Heart right ventricle (tissue), 16 donors: ENCODE measurements at places on chromosomes 2 and 18. TPM values are rescaled to one million over a fixed set of nuclear protein-coding genes. Genes with fewer than 3 reads are reported as not detected.

- H3K4me1 ChIP-seq, result no peaks in the 10 kb centered on the region
- H3K27me3 ChIP-seq, result no peaks in the 10 kb centered on the region
- H3K4me3 ChIP-seq, result no peak overlapping the region
- DNase-seq, result no peak
- no peaks in the 10 kb centered on the region for H3K36me3 ChIP-seq
- H3K27ac ChIP-seq, result no peak overlapping the region
Observed at GRCh38 chr2:156538083-156538504, 101.9 kb downstream of the GPD2 start.

- peak; percentile 21 for DNase-seq
- peak overlapping the region; percentile 83 for H3K27ac ChIP-seq
- H3K4me3 ChIP-seq, result peak overlapping the region; percentile 96
- peaks cover 6% of the 10 kb centered on the region for H3K4me1 ChIP-seq
- H3K27me3 ChIP-seq, result no peaks in the 10 kb centered on the region
Observed at GRCh38 chr2:10688921-10689807, 611 bp downstream of the NOL10 start.

GRCh38 chr18:45276878-45277277 lies 338.4 kb upstream of the SLC14A2 start:
- no peak overlapping the region for H3K27ac ChIP-seq
- no peak overlapping the region for H3K4me3 ChIP-seq
- no peak for DNase-seq
- no peaks in the 10 kb centered on the region for H3K27me3 ChIP-seq
- H3K4me1 ChIP-seq, result no peaks in the 10 kb centered on the region
- H3K36me3 ChIP-seq, result no peaks in the 10 kb centered on the region

GRCh38 chr2:191994749-191995148 lies 147.9 kb upstream of the CAVIN2 start:
- DNase-seq, result no peak
- peak overlapping the region; percentile 7 for H3K27ac ChIP-seq
- H3K4me3 ChIP-seq, result no peak overlapping the region
- peaks cover 6% of the 10 kb centered on the region for H3K4me1 ChIP-seq
- no peaks in the 10 kb centered on the region for H3K36me3 ChIP-seq

DNA sequence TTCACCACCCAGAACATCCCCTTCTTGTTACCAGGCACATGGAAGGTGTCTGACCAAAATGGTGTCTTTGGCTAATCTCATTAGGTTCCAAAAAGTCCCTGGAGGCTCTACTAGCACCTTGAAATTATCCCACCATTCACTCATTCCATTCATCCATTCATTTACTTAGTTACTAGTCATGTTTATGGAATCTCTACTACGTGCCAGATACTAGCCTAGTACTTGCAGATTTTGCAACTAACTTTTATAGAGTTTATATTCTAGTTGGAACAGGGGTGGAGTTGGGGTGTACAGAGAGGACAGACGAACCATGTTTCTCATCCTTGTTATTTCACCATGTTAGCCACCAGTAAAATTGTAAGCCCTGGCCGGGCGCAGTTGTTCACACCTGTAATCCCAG lies 4.0 kb upstream of the NOP58 start:
- no peaks in the 10 kb centered on the region for H3K4me1 ChIP-seq
- no peak overlapping the region for H3K27ac ChIP-seq
- no peaks in the 10 kb centered on the region for H3K36me3 ChIP-seq
- no peaks in the 10 kb centered on the region for H3K27me3 ChIP-seq
- H3K4me3 ChIP-seq, result no peak overlapping the region
- no peak for DNase-seq

DNA sequence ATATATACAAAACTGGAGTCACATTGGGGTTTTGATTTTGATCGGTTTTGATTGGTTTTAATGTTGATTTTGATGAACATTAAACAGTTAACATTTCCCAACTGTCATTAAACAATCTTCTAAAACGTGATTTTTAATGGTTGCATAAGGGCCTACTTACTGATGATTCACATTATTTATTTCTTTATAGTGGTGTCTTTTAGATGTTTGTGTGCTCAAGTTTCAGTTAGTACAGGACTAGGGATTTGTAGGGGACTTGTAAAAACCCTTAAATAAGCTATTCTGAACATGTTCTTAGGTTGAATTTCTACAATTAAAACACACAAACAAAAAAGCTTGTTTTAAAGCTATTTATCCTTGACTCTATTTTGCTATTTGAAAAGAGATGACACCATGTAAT lies 61.6 kb downstream of the TTC21B start:
- peaks cover 4% of the 10 kb centered on the region for H3K4me1 ChIP-seq
- no peak for DNase-seq
- H3K4me3 ChIP-seq, result no peak overlapping the region
- no peaks in the 10 kb centered on the region for H3K36me3 ChIP-seq

DNA sequence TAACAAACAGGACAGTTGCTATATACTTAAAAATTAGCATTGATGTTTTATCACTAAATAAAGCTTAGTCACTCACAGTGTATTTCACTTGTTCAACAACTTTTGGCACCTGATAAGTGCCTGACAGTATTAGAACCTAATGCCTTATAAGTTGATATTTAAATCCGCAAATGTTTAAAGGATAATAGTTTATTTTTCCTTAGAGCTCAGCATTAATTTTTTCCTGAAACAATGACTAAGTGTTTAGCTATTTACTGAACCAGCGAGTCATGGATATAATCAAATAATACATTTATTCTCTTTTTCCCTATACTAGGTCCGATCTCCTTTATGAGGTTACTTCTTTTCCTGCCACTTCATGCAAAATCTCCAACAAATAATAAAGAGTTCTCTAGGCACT lies 146.0 kb upstream of the PGAP1 start:
- no peak overlapping the region for H3K27ac ChIP-seq
- no peaks in the 10 kb centered on the region for H3K4me1 ChIP-seq
- H3K27me3 ChIP-seq, result no peaks in the 10 kb centered on the region
- no peaks in the 10 kb centered on the region for H3K36me3 ChIP-seq
- no peak for DNase-seq

The DSG2 gene
- 36.0 TPM for total RNA-seq

The ACMSD gene
- total RNA-seq, result not detected

The MYO5B gene
- total RNA-seq, result 0.99 TPM

The ZNF521 gene
- total RNA-seq, result 10.5 TPM
